ENCODE measurements at places on chromosomes 3 and 15. TPM values are rescaled to one million over a fixed set of nuclear protein-coding genes. Genes with fewer than 3 reads are reported as not detected.

HES1 gene
- 38.9 TPM for total RNA-seq

GOLGA8T gene
- 9.0 TPM for total RNA-seq

FES gene
- 18.6 TPM for total RNA-seq

IVD gene
- total RNA-seq = 94.7 TPM

HYKK gene
- 8.8 TPM for total RNA-seq
